ENCODE measurements at places on chromosomes 2 and 18.
A peak's percentile ranks its signal among the peaks of the same experiment; 100 is the strongest.

DNA sequence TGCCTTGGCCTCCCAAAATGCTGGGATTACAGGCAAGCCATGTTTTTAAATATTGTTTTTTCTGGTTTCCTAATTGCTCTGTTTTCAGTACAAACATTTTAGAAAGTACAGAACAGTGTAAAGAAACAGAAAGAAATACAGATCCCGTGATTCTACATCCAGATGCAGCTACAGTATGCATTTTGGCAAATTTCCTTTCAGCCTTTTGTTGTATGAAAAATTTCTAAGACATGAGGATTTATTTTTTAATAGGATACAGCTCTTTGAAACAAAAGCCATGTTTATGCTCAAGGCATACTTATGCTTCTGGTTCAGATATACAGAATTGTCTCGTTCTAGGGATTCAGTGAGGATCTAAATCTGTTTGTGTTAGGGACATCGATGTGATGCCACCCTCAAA lies 109.5 kb downstream of the MAP2 start:
- no peak for DNase-seq

DNA sequence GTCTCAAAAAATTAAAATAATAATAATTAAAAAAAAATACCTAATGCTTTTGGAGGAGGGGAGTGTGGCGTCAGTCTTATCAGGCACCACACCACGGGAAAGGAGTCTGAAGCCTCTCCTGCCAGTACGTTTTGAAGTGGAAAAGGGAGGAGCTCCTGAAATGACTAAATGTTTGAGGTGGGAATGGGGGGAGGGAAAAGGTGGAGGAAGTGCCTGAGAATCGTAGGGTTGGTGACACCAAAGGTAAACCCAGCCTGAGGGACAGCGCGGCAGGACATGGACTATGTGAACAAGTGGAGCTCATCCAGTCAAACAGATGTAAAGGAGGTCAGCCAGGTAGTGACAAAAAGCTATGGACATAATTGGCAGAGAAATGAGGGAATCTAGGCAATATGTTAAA lies 42.2 kb upstream of the EPHA4 start:
- no peak for DNase-seq

DNA sequence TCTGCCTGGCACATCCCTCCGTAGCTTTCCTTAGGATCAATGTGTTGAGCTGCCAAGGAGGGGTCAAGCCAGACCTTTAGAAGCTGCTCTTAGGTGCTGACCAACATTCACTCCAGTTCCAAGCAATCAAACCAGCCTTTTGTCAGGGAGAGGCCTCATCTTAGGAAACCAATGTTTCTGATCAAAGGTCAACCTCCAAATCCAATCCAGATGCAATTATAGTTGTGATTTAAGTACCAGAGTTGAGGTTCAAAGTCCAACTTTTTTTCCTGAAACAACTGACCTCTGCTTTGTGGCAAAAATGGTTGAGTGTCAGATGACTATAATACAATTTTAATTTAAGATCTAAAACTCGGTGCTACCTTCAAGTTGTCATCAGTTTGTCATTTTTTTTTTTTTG lies 303.4 kb downstream of the ALK start:
- no peak for DNase-seq

GRCh38 chr2:28224648-28225472 lies 167.8 kb upstream of the FOSL2 start:
- no peak for DNase-seq

GRCh38 chr2:2623939-2624338 lies 292.9 kb upstream of the MYT1L start:
- DNase-seq = no peak

- peak; percentile 55 for DNase-seq
Measured at GRCh38 chr2:30237966-30238800, 6.8 kb downstream of the LBH start.

DNA sequence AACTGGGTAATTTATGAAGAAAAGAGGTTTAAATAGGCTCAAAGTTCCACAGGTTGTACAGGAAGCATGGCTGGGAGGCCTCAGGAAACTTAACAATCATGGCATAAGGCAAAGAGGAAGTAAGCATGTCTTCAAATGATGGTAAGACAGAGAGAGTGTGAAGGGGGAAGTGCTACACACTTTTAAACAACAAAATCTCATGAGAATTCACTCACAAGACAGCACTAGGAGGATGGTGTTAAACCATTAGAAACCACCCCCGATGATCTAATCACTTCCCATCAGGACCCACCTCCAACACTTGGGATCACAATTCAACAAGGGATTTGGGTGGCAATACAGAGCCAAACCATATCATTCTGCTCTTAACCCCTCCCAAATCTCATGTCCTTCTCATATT lies 34.9 kb downstream of the CFAP210 start:
- no peak for DNase-seq

DNA sequence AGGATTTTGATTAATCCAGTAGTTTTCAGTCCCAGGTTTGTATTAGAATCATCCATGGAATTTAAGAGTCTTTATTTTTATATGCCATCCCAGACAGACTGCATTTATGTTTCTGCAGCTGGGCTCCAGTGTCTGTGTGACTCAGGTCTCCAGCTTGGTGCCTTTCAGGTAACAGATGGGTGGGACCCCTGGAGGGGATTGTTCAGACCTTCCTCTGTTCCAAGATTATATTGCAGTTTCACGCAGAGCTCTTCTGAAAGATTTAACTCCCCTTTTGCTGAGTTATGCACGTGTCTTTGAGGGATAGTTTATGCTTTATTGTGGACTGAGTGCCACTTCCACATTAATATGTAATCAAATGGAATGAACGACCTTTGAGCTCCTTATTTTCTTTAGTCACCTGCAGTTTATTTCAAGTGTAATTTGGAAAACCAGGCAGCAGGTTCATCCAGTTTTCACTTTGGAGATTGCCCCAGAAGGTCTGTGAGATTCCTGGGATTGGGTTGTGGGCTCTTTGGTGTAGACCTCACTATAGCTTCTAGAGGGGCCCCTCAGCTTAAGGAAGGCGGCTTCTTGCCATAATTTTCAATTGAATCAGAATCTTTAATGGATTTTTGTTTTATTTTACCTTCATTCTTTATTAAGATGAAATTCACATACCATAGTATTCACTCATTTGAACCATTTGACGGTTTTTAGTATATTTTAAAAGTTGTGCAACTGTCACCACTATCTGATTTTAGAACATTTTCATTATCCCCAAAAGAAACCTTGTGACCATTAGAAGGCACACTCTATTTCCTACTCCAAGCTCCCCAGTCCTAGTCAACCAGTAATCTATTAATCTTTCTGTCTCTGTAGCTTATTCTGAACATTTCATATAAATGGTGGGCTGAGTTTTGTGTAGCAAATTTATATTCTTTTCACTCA lies 135.0 kb downstream of the WDSUB1 start:
- no peak for DNase-seq

- DNase-seq = no peak
Measured at GRCh38 chr2:10087360-10087759, 7.1 kb upstream of the CYS1 start.

- no peak for DNase-seq
Measured at GRCh38 chr2:39913648-39914461, 134.8 kb upstream of the THUMPD2 start.

DNA sequence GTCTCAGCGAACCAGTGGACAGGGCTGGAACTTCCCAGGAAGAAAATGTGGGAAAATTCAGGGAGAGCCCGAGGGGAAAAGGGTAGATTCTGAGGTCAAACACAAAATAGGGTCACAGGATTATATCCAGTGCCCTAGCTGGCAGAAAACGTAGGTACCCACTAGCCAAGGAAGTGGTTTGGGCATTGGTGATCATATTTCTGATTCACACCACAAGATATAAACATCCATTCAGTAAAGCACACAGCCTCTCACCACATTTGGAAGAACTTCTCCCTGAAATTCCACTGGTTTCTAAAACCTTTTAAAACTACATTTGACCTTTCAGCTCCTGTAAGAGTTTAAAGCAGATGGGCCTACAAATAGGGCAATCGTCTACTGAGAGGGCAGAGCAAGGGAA lies 186.9 kb downstream of the TTC32 start:
- DNase-seq = no peak

GRCh38 chr2:85326406-85327159 lies 1.2 kb downstream of the TGOLN2 start:
- peak; percentile 65 for DNase-seq

GRCh38 chr2:31003749-31004148 lies 134.5 kb downstream of the GALNT14 start:
- no peak for DNase-seq

GRCh38 chr2:98541906-98542305 lies 66.4 kb downstream of the COA5 start:
- DNase-seq = no peak

- DNase-seq = no peak
Measured at GRCh38 chr18:14769381-14769780, 21.4 kb downstream of the ANKRD30B start.

GRCh38 chr2:223915071-223915470 lies 30.1 kb downstream of the WDFY1 start:
- no peak for DNase-seq

GRCh38 chr2:174692256-174692919 lies 71.9 kb downstream of the CHRNA1 start:
- DNase-seq = no peak

DNA sequence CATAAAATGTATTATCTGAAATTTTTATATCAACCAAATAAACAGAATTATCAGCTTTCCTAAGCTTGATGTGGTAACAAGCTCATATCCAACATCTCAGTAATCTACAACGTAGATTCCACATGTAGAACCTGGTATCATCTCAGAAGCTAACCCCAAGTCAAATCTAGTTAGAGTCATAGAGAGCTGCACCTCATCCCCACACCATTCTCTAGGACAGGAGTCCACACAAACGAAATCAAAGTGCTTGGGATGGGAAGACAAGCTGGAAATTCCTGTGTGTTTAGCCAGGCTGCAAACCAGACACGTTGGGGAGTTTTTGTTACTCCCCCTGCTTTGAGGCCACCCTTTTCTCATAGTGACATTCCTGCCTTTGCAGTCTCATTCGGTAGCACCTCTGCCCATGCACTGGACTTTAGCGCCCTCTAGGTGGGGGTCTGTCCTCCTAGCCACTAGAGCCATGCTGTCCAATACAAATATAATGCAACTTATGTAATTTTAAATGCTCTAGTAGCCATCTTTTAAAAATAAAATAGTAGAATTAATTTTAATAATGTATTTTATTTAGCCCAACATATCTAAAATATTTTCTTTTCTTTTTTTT lies 28.1 kb upstream of the SATB2 start:
- DNase-seq = no peak

DNA sequence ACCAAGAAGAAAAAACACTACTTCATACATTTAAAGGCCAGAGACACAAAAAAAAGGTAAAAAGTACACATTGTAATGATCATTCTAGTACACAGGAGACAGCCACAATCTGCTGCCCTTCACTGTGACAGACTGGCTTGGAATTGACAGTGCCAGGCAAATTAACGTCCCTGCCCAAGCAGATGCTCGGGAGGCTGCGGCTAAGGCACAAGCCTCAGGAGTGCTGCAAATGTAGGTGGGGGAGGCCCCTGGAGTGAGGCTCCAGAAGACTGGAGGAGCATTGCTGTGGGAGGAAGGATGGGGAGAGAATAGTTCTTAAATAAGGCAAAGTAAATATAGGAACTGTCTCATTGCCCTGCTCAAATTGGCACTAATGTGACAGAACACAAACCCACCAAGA lies 18.6 kb downstream of the ERCC3 start:
- no peak for DNase-seq

DNA sequence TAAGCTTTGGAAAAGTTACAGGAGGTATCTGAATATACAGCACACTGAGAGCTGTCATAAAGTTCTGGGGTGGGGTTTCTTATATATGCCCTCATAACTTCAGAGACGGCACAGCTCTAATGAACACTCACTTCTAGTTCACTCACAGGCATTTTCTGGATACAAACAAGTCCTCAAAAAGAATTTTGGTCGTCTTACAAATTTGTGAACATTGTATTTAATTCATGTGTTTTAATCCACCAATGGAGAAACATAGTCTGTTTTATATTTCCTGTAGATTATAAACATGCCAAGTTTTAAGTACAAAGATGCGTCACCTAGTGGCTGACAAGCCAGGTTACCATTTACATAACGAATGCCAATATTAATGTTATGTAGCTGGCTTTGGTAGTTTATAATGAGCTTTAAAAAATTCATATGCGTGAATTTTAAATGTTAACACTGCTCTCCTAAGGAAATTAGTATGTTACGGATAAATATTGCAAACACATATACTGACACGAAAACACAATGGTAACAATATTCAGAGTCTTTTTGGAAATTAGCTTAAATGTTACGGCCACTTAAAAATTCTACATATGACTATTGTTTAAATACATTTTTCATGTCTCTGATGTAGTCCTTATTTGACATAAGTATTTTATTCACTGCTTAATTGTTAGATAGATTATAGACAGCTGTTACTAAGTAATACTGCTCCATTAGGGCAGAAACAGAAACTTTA lies 2.5 kb downstream of the COL3A1 start:
- no peak for DNase-seq

DNA sequence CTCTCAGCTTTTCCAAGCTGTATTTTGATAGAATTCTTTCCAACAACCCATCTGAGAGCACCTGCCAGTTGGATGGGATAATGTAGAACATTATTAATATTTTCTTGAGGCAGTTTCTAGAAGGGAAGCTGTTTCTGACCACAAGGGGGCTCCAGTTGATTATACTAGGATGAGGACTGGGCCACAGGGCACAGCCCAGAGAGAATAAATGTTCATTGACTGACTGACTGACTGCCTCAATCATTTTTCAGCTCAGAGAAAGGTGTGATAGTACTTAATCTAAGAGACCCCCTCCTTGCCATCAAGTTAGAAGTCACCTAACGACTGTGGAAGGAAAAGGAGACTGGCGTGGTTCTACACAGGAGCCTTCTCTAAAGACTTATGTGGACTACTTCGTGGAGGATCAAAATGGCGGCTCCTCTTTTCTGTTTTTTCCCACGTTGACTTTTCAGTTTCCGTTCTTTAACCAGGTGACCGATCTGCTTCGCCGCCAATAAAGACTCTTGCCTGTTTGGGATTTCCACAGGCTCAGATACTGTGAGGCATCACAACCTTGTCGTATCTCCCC lies 31.9 kb upstream of the CREG2 start:
- peak; percentile 61 for DNase-seq

GRCh38 chr2:235102896-235103295 lies 151.1 kb downstream of the SH3BP4 start:
- no peak for DNase-seq

DNA sequence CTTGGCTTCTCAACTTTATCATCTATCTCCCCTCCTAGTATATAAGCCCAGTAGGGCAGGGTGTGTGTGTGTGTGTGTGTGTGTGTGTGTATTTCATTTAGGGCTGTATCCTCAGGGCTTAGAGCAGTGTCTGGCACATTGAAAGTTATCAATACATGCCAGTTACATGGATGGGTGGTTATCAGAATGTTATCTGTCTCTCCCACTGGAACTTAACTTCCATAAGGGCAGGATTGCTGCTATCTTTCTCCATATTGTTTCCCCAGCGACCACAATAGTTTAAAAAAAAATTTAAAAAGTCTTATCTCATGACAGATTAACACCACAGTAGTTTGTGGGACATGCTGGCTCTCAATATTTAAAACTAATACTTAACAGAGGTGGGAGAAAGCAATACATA lies 488.9 kb downstream of the PLCL1 start:
- no peak for DNase-seq

GRCh38 chr2:65357095-65357958 lies 75.1 kb downstream of the SPRED2 start:
- DNase-seq = no peak

- DNase-seq = no peak
Measured at GRCh38 chr18:22723773-22724172, 209.4 kb upstream of the RBBP8 start.

Data from activated CD8-positive, alpha-beta memory T cell treated with anti-CD3 and anti-CD28 coated beads, Interleukin-2, amount 50 U/mL, for 48 hours (primary cell).